ENCODE measurements at places on chromosomes 1 and 21. TPM values are rescaled to one million over a fixed set of nuclear protein-coding genes. Genes with fewer than 3 reads are reported as not detected.
A peak's percentile ranks its signal among the peaks of the same experiment; 100 is the strongest.

DNA sequence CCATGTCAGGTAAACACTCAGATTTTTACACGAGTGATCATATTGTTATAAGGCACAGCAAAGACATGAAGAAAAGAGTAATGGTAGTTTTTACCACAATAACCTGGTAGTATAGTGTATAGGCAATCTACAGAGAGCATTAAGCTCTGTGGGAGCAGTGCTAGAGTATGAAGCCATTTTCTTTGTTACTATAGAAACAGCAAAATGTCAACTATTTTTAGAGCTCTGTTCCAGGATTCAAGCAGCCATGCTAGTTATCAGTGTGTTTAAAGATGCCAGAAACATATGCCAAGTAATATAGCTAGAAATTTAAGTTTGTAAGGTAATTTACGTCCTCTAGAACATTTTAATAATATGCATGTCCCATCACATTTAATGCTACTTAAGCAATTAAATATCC is 77.6 kb upstream of the RGS18 start:
- no peak for DNase-seq
- no peak overlapping the region for H3K27ac ChIP-seq
- no peak overlapping the region for H3K4me3 ChIP-seq
- no peaks in the 10 kb centered on the region for H3K4me1 ChIP-seq

DNA sequence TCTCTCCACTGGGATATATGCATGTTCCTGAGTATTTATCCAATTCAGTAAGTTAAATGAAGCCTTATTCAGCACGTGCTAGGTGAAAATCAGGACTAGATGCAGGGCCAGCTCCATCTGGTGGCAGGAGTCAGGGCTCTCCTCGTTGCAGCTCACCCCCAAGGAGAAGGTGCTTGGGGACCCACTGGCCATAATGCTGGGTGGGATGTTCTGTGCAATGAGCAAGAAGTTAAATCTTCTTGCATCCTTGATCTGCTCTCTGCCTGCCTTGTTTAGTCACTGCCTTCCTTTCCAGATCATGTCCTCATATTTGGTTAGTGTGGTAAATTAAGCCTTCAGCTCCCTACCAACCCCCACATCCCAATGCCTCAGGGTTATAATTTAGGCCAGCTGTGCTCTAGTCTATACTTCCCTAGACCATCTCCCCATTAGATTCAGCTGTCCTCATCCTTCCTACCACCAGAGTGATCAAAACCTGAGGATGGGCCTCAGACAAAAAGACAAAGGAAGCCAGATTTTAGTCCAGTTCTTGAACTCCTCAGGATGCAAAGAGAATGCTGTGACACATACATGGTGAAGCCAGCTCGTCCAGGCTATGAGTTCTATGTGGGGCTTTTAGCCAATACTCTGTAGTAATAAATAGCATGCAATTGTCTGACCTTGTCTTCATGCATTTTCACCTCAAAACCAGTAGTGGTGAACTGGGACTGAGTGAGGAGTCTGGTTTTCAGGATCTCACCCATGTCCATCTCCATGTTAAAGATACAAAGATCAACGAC is 55.9 kb downstream of the SEC16B start:
- no peak overlapping the region for H3K27ac ChIP-seq
- DNase-seq, result no peak
- no peak overlapping the region for H3K4me3 ChIP-seq
- no peaks in the 10 kb centered on the region for H3K36me3 ChIP-seq
- H3K27me3 ChIP-seq, result no peaks in the 10 kb centered on the region
- no peaks in the 10 kb centered on the region for H3K4me1 ChIP-seq

DNA sequence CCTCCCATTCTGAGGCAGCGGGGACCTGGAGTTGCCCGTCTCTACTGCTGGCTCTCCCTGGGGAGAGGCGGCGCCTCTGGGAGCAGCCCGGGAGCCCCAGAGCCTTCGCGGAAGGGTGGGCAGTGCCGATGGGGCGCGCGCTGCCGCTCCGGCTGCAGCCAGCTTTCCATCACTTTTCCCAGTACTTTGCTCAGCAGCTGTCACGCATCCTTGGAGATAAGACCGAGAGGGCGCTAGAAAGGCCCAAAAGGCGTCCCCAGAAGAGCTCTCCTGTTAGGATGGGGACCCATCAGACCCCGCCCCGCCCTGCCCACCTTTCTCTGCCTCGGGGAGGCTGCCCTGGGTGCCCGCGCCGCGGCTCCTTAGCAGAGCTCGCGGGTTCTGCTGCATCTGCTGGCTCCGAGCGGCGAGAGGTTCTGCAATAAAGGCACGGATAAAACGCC is 534 bp downstream of the KCNH1 start:
- H3K4me1 ChIP-seq, result peaks cover 16% of the 10 kb centered on the region
- no peak overlapping the region for H3K27ac ChIP-seq
- H3K36me3 ChIP-seq, result no peaks in the 10 kb centered on the region
- peak overlapping the region; percentile 23 for H3K4me3 ChIP-seq
- peaks cover 17% of the 10 kb centered on the region for H3K27me3 ChIP-seq
- DNase-seq, result no peak

KLHDC8A gene
- total RNA-seq, result not detected

DNA sequence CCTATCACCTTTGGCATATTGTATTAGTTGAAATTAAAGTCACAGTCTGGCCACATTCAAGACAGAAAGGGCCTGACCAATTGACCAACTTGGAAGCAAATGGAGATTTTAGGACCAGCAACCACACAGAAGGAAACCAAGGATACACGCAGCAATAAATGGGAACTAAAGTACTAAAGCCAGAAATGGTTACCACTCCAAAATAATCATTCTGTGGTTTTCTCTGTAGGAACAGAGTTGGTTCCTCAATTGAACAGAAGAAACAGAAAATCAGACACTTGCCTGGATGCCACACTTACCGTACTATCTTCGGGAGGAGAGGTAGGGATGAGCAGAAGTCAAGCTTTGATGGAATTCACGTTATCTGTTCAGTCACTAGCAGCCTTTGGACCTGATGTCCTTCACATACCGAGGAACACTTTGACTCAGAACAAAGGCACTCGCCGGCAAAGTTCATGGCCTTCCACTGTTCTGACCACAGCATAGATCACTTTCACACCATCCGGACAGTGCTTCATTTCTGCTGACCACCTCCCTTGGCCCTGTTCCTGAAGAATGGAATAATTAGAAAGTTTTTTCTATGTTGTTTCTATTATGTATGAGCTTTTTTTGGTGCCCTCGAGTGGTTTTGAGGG is 96.9 kb downstream of the LPAR3 start:
- H3K4me3 ChIP-seq, result no peak overlapping the region
- no peaks in the 10 kb centered on the region for H3K27me3 ChIP-seq
- no peaks in the 10 kb centered on the region for H3K4me1 ChIP-seq
- no peaks in the 10 kb centered on the region for H3K36me3 ChIP-seq
- DNase-seq, result no peak
- H3K27ac ChIP-seq, result no peak overlapping the region

CACNA1S gene
- not detected for total RNA-seq

CELA3A gene
- not detected for total RNA-seq

TPTE gene
- not detected for total RNA-seq

DNA sequence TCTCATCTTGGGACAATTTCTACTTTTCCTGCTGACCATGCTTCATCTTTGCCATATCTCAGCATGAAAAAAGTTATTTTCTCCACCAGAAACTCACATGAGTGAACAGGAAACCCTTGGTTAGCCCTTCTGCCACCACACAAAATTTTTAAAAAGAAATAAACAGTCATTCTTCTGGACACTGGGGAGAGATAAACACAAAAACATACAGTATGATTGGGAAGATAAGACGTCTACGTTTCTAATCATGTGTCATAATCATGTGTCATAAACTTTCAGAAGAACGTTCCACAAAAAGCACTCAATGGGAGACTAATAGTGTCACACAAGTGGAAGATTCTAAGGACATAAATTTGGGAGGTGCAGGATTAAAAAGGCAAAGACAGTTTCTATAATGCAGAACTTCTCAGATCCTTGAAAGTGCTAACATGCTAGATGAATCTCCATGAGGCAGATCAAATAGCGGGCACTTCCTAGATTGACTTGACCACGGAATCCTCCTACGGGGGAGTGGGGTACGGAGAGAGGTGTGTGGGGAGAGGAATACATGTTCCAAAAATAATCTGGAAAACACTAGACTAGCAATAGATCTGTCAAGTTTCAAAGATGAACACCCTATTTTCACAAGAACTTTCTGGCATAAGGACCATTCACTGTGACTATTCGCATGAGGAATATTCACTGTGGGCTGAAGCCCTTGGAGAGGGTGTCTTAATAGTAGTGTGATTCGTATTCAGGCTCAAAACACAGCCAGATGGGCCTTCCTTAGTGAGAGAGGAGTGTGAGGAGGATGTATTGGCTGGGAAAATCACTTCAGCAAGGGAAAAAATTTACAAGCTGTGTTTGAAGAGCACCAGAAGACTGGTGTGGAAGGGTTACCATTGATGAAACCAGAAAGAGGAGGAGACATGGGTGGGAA is 206.7 kb downstream of the SETD4 start:
- no peak overlapping the region for H3K4me3 ChIP-seq
- H3K27me3 ChIP-seq, result no peaks in the 10 kb centered on the region
- H3K36me3 ChIP-seq, result no peaks in the 10 kb centered on the region
- DNase-seq, result no peak
- H3K27ac ChIP-seq, result no peak overlapping the region

DNA sequence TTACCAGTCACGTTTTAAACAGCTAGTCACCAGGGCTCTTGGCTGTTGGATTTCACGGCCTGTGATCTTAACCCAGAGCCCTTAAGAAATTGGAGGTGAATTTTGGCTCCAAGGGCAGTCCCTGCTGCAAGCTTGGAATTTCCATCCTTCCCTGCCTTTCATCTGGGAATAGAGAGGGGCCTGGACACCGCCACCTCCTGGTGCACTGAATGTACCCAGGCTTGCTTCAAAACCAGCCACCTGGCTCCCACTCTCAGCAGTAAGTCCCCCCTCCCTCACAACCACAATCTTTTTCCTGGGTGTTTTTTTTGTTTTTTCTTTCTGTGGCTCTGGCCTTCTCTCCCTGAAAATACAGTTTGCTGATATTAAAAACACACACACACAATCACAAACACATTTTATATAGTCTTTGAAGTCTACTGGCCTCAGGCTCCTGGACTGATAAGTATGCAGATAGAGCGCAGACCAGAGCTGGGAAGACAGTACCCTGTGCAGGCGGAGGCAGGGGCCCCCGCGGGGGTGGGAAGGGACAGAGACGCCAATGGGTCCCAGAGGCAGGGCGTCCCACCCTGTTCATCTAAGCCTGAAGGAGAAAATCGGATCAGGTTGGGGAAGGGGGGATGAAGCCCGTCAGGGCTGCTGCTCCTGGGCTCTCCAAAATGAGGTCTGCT is 65.8 kb upstream of the IGSF21 start:
- H3K36me3 ChIP-seq, result no peaks in the 10 kb centered on the region
- no peaks in the 10 kb centered on the region for H3K4me1 ChIP-seq
- H3K4me3 ChIP-seq, result no peak overlapping the region
- no peak overlapping the region for H3K27ac ChIP-seq
- no peaks in the 10 kb centered on the region for H3K27me3 ChIP-seq

OR14A16 gene
- not detected for total RNA-seq

- no peak overlapping the region for H3K4me3 ChIP-seq
- no peaks in the 10 kb centered on the region for H3K36me3 ChIP-seq
- H3K27me3 ChIP-seq, result no peaks in the 10 kb centered on the region
- H3K27ac ChIP-seq, result no peak overlapping the region
- no peak for DNase-seq
Observed at GRCh38 chr1:22916471-22916820, 56.2 kb downstream of the LACTBL1 start.

GSTM1 gene
- total RNA-seq, result not detected

NOS1AP gene
- 0.20 TPM for total RNA-seq

- no peaks in the 10 kb centered on the region for H3K36me3 ChIP-seq
- no peak overlapping the region for H3K4me3 ChIP-seq
- H3K4me1 ChIP-seq, result no peaks in the 10 kb centered on the region
- H3K27me3 ChIP-seq, result no peaks in the 10 kb centered on the region
- DNase-seq, result no peak
Observed at GRCh38 chr1:14815175-14815877, 216.8 kb downstream of the KAZN start.

TRIM17 gene
- total RNA-seq, result 13.4 TPM

DNA sequence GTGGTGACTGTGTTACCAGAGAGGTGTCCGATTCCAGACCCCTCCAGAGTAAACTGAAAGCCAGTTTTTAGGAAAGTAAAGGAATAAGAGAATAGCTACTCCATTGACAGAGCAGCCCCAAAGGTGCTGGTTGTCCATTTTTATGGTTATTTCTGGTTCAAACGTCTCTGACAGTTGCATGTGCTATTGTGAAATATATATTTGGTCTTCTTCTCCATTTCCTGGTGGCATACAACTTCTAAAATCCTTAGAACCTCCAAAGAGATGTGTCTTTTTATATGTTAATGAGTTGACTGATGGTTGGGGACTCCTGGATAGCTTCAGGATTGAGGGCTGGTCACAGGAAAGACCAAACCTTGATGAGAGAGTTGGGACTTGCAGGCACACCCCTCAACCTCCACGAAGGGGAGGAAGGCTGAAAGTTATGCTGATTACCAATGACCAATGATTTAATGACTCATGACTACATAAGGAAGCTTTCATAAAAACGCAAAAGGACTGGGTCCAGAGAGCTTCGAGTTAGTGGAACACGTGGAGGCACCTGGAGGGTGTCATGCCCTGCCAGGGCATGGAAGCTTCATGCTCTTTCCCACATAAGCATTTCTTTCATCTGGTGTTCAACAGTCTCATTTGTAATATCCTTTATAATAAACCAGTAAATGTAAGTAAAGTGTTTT is 100.7 kb downstream of the SLC16A1 start:
- no peak overlapping the region for H3K4me3 ChIP-seq
- H3K36me3 ChIP-seq, result no peaks in the 10 kb centered on the region
- H3K4me1 ChIP-seq, result no peaks in the 10 kb centered on the region
- no peak overlapping the region for H3K27ac ChIP-seq
